ENCODE measurements at places on chromosomes 16 and 17. TPM values are rescaled to one million over a fixed set of nuclear protein-coding genes. Genes with fewer than 3 reads are reported as not detected.

DNA sequence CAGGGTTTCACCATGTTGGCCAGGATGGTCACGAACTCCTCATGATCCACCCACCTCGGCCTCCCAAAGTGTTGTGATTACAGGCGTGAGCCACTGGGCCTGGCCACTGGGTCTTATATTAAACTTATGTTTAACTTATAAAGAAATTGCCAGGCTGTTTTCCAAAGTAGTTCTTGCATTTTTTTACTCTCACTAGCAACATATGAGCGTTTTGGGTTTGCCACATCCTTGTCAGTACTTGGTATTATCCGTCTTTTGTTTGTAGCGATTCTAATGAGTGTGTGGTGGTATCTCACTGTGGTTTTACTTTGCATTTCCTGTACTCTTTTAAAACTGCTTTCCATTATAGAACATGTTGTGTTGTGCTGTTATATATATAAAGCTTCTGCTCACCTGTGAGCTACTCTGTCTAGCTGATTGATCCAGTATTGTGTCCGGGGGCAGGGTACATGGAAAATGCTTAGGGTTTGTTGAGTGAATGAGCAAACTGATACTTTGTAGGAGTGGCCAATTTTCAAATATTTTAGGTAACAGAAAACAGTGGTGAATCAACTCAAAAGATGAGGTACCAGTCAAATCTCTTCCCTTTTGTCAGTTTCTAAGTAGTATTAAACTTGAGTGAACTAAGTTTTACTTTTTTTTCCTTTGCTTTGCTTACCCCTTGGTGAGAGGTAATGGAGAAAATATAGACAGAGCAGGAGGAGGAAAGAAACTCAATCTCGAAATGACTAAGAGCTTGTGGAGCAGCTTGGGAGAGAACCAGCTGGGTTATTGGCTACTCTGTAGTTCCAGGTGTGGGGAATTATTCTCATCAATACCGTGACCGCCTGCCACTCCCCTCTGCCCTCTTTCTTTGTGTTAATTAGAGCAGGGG lies 75.8 kb downstream of the PITPNC1 start:
- no peaks in the 10 kb centered on the region for H3K4me1 ChIP-seq
- DNase-seq, result no peak
- no peaks in the 10 kb centered on the region for H3K36me3 ChIP-seq
- no peaks in the 10 kb centered on the region for H3K27me3 ChIP-seq

DNA sequence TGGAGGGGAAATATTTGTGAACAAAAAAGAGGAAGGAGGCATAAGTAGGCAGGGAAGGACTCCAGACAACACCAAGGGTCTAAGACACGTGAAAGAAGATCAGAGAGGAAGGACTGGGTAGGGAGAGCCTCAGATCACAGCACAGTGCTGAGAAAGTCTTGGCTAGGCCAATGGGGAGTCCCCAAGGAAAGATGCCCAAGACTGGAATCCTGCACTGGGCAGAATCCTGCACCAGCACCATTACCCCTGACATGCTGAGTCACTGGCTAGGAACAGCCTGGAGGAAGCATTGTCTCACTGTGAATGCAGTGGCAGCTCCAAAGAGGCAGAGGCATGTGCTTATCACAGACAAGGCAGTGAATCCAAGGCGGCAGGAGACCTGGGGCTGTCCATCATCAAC lies 19.2 kb downstream of the CLEC19A start:
- H3K36me3 ChIP-seq, result no peaks in the 10 kb centered on the region
- no peak overlapping the region for H3K4me3 ChIP-seq
- no peaks in the 10 kb centered on the region for H3K27me3 ChIP-seq
- no peak for DNase-seq
- H3K4me1 ChIP-seq, result no peaks in the 10 kb centered on the region

- no peak overlapping the region for H3K4me3 ChIP-seq
- H3K27ac ChIP-seq, result no peak overlapping the region
- H3K4me1 ChIP-seq, result no peaks in the 10 kb centered on the region
- H3K36me3 ChIP-seq, result no peaks in the 10 kb centered on the region
- peaks cover 3% of the 10 kb centered on the region for H3K27me3 ChIP-seq
- no peak for DNase-seq
These were observed 427.5 kb upstream of the PSMD7 start for GRCh38 chr16:73869126-73869525.

DNA sequence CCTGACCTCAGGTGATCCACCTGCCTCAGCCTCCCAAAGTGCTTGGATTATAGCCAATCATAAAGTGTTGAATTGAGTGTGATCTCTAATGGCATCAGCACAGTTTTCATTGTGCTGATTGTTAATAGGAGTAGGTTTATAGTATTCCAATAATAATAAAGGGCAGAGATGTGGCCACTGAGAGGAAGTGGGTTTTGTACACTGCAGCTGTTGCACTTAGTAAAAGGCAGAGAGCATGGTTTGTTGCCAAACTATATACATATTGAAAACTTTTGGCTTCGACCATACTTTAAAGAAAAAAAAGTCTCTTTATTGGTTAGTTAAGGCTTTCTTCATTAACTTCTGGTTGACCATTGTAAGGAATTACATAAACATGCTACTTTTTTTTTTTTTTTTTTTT lies 185.9 kb downstream of the CDK5R1 start:
- H3K4me1 ChIP-seq, result no peaks in the 10 kb centered on the region
- no peak overlapping the region for H3K27ac ChIP-seq
- no peak overlapping the region for H3K4me3 ChIP-seq
- H3K36me3 ChIP-seq, result no peaks in the 10 kb centered on the region

GRCh38 chr16:7392206-7392605 lies 59.6 kb downstream of the RBFOX1 start:
- no peaks in the 10 kb centered on the region for H3K27me3 ChIP-seq
- no peak overlapping the region for H3K4me3 ChIP-seq
- no peak overlapping the region for H3K27ac ChIP-seq
- H3K36me3 ChIP-seq, result no peaks in the 10 kb centered on the region

- no peak overlapping the region for H3K4me3 ChIP-seq
- H3K27ac ChIP-seq, result no peak overlapping the region
- peaks cover 2% of the 10 kb centered on the region for H3K36me3 ChIP-seq
- H3K27me3 ChIP-seq, result no peaks in the 10 kb centered on the region
- peaks cover 8% of the 10 kb centered on the region for H3K4me1 ChIP-seq
These were observed 8.7 kb downstream of the DNAI2 start for GRCh38 chr17:74282587-74283370.

GRCh38 chr16:84483882-84484565 lies 20.4 kb downstream of the MEAK7 start:
- no peak for DNase-seq
- no peak overlapping the region for H3K4me3 ChIP-seq
- peaks cover 75% of the 10 kb centered on the region for H3K36me3 ChIP-seq
- H3K27me3 ChIP-seq, result no peaks in the 10 kb centered on the region

DNA sequence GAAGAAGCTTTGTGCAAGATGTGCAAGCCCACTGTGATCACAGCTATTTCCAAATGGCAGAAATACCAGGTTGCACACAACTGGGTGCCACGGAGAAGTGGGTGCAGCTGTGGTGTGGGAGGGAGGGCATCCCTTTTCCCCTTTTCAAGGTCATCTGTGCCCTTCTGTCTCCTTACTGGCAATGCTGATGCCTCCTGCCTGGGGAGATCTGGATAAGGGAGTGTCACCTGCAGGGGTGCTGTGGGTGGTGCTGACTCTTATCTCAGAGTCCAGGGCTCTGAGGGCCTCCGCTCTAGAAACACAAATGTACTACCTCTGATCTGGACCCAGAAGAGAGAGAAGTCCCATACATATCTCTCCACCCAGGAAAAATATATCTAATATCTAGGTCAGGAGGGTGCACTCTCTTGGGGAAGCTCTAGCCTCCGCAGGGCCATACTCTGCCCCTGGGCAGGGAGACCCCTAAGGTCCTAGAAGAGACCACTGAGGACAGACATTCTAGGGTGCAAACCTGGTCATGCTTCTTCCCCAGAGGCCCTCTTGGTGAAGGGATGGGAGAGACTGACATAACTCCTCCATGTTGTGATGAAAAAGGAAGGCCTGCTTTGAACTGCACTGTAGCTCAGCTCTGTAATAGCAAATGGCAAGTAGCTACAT lies 18.5 kb downstream of the NPRL3 start:
- H3K4me3 ChIP-seq, result no peak overlapping the region
- H3K27ac ChIP-seq, result no peak overlapping the region
- H3K27me3 ChIP-seq, result no peaks in the 10 kb centered on the region
- no peak for DNase-seq

- no peak for DNase-seq
- H3K4me1 ChIP-seq, result peaks cover 37% of the 10 kb centered on the region
- no peaks in the 10 kb centered on the region for H3K27me3 ChIP-seq
These were observed 2.0 kb upstream of the SPAG7 start for GRCh38 chr17:4969551-4970173.

GRCh38 chr17:79007504-79008381 lies 1.8 kb downstream of the CANT1 start:
- H3K4me3 ChIP-seq, result no peak overlapping the region
- peaks cover 29% of the 10 kb centered on the region for H3K36me3 ChIP-seq

DNA sequence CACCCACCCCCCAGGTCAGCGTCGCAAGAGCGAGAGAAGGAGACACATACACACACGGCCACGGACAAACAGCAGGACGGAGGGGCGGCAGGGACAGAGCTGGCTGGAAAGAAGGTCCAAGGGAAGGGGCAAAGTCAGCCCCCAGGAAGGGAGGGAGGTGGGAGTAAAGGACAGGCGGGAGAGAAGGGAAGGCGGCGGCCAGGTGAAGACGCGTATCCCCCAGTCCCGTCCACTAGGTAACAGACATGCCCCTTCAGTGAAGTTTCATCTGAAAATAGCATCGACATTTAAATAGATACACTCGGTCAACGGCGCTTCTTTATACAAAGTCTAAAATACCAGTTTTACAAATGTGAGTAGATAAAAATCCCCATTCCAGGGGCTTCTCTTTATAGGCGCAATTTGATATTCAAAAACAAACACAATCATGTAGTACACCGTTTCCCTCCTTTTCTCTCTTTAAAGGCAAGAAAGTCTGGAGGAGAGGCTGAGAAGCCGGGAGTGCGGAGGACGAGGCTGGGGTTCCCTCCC lies 4.5 kb downstream of the CBX8 start:
- peaks cover 20% of the 10 kb centered on the region for H3K36me3 ChIP-seq
- no peak overlapping the region for H3K4me3 ChIP-seq
- H3K27me3 ChIP-seq, result peaks cover 56% of the 10 kb centered on the region
- DNase-seq, result peak; percentile 22

DNA sequence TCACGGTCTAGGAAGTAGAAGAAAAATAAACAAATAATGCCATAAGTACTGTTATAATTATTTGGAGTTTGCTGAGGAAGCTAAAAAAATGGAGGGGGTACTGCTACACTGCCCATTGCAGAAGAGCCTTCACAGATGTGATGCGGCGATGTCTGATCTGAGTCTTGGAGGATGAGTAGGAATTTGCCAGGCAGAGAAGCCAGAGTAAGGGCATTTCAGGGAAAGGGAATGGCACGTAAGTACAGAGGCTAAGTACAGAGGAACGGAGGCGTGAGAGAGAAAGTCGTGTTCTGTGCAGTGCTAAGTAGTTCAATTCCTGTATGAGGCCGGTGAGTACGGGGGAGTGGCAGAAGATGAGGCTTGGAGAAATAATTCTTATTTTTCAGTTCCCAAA lies 741 bp upstream of the GRB2 start:
- no peaks in the 10 kb centered on the region for H3K27me3 ChIP-seq
- no peaks in the 10 kb centered on the region for H3K36me3 ChIP-seq
- peaks cover 9% of the 10 kb centered on the region for H3K4me1 ChIP-seq
- H3K27ac ChIP-seq, result no peak overlapping the region
- no peak for DNase-seq
- peak overlapping the region; percentile 97 for H3K4me3 ChIP-seq

DNA sequence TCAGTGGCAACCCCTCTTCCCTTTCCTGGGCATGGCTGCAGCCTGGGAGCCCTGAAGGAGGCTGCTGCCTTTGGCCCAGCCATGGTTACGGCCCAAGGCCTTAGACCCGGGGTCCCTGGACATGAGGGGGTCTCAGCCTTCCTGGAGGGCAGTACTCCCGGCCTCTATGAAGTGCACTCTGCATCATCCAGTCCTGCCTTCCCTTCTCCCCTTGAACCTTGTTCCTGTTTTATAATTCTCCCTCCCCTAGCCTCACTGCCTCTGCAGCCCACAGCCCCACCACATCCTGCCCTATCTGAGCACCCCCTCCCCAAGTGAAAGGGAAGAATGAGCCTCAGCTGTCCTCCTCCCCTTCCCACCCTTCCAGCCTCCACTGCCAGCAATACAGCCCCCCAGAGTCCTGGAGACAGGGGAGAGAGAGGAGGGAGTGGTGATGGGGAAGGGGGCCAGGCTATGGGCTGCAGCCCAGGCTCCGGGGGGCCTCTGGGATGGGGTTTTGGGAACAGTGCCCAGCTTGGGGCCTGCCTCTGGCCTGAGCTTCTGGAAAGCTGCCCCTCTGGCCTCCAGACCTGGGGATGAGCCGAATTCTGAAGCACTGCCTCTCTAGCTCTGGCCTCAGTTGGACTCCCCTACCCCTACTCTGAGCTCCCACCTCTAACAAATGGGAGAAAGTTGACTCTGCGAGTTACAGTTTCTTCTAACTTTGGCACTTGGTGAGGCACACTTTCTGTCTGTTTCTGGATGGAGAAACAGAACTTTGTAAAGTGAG lies 7.6 kb downstream of the CCR7 start:
- H3K27me3 ChIP-seq, result no peaks in the 10 kb centered on the region
- no peaks in the 10 kb centered on the region for H3K36me3 ChIP-seq
- peaks cover 56% of the 10 kb centered on the region for H3K4me1 ChIP-seq
- DNase-seq, result no peak
- peak overlapping the region; percentile 57 for H3K27ac ChIP-seq

GRCh38 chr17:7014995-7015958 lies 2.9 kb downstream of the RNASEK start:
- H3K27ac ChIP-seq, result peak overlapping the region; percentile 94
- peaks cover 26% of the 10 kb centered on the region for H3K36me3 ChIP-seq
- no peak for DNase-seq
- peaks cover 74% of the 10 kb centered on the region for H3K4me1 ChIP-seq
- H3K27me3 ChIP-seq, result no peaks in the 10 kb centered on the region

DNA sequence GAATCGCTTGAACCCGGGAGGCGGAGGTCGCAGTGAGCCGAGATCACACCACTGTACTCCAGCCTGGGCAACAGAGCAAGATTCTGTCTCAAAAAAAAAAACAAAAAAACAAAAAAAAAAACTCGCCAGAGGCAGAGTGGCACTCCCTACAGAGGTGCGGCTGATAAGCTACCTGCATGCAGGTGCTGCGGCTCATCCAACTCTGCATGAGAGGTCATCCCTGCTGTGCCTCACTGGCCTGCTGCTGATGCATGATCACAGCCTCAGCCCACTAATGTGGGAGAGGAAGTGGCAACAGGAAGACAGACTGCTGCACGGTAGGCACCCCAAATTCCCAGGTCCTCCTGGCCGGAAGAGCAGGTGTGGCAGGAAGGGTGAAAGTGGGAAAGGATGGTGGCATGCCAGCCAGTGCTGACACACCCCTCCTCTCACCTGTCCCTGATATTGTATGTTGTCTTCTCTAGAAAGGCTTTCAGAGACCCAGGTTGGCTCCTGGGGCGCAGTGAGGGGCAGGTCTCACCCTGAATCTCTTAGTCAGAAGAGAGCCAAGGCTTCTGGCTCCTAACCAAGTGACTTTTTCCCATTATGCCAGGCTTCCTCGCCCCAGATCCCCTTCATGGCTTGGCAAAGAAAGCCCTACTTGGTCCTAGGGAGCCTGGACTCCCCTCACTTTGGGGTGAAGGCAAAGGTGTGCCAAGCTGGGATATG lies 11.8 kb downstream of the NXPH3 start:
- H3K4me1 ChIP-seq, result no peaks in the 10 kb centered on the region
- no peak overlapping the region for H3K27ac ChIP-seq
- no peaks in the 10 kb centered on the region for H3K36me3 ChIP-seq
- H3K27me3 ChIP-seq, result no peaks in the 10 kb centered on the region
- no peak for DNase-seq

- H3K27me3 ChIP-seq, result no peaks in the 10 kb centered on the region
- no peak for DNase-seq
- peaks cover 79% of the 10 kb centered on the region for H3K36me3 ChIP-seq
- H3K4me3 ChIP-seq, result no peak overlapping the region
- peaks cover 61% of the 10 kb centered on the region for H3K4me1 ChIP-seq
These were observed 75.9 kb downstream of the LMF1 start for GRCh38 chr16:894841-895240.

TEKT1 gene
- 2.9 TPM for total RNA-seq

TRAF4 gene
- 33.6 TPM for total RNA-seq

HID1 gene
- 12.3 TPM for total RNA-seq

AURKB gene
- total RNA-seq, result 15.4 TPM

FMNL1 gene
- 3.5 TPM for total RNA-seq

TGFB1I1 gene
- total RNA-seq, result 14.3 TPM

Measured in spinal cord (tissue), 10 donors.